T-helper 1 cell (primary cell): ENCODE measurements at places on chromosomes 13 and 19.

GRCh38 chr13:82719987-82720386 lies 1162.3 kb downstream of the SLITRK1 start:
- DNase-seq: no peak

- no peak for DNase-seq
Observed at GRCh38 chr13:112240076-112240475, 136.1 kb upstream of the SPACA7 start.

DNA sequence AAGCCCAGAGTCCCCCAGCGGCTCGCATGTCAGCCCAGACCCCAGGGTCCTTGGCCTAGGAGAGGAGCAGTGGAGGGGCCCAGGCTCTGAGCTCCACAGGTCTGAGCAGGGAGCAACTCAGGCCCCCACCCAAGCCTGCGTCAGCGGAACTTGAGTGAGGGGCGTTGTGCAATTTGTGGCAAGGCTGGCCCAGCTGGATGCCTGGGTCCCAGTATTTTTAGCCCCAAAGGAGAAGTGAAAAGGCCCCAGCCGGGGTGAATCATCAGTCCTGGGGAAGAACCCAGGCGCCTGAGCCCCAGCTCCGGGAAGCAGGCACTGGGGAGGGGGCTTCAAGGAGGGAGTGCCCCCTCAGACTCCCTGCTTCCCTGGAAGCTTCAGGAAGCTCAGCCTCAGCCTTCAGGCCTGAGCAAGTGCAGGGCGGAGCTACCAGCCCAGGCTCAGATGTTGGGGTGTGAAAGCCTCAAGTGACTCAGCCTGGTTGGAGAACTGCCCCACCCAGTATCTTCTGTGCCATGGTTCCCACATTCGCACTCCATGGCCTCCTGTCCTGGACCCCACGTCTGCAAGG lies 7.2 kb downstream of the MED29 start:
- DNase-seq: no peak

- no peak for DNase-seq
Observed at GRCh38 chr13:53445686-53446085, 417.1 kb downstream of the OLFM4 start.

- DNase-seq: no peak
Observed at GRCh38 chr13:40341501-40341900, 324.9 kb downstream of the FOXO1 start.

DNA sequence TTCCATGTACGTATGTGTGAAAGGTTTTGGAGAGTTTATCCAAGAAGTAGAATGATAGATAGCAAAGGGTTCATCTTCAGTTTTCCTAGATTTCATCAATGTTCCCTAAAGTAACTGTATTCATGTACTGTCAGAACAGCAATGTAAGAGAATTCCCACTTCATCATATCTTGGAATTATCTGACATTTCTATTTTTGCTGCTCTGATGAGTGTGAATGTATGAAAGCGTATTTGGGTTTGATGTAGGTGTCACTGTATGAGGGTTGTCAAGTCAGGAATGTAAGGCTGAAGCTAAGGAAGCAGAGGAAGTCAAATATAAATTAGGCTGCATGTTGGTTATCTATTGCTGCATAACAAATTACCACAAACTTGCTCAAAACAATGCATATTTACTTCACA lies 7.2 kb upstream of the KATNAL1 start:
- DNase-seq: no peak

DNA sequence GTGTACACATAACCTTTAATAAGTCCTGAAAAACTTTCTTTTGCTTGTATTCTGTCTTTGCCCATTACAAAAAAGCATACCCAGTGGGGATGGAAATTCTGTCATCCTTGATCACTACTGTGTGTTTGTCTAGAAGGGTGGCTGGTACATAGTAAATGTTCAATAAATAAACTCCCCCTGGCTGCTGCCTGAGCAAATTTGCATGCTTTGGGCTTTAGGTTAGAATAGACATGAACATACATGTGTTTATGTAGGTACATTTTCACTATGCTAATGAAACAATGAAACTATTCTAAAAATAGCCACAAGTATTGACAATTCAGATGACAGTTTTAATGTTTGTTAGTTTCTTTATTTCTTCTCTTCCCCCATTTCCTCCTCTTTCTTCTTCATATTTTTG lies 36.1 kb downstream of the TNFSF13B start:
- no peak for DNase-seq

- peak; percentile 77 for DNase-seq
Observed at GRCh38 chr19:49148784-49149651, 6.2 kb downstream of the HRC start.

GRCh38 chr13:48773531-48774275 lies 120.0 kb downstream of the CYSLTR2 start:
- DNase-seq: no peak

GRCh38 chr13:105957769-105958438 lies 577.6 kb downstream of the EFNB2 start:
- no peak for DNase-seq

GRCh38 chr19:53844849-53845246 lies 20.7 kb upstream of the NLRP12 start:
- no peak for DNase-seq
